ENCODE measurements at places on chromosomes 11 and 22.
A peak's percentile ranks its signal among the peaks of the same experiment; 100 is the strongest.

DNA sequence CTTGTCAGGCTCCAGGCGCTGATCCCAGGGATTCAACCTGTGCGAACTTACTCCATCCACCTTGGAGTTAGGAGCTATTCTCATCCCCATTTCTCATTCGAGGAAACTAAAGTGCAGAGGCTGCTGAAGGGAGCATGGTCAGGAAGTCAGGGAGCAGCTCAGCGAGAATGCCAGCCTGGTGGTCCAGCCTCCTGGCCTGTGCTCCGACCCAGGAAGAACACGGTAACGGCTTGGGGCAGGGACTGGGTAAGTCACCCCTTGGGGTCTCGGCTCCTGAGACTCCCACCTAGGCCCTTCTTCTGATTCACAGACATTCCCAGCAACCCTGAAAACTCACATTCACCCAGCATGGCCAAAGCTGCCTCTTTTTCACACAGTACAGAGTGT lies 132.8 kb downstream of the CRYBB2 start:
- DNase-seq = no peak

DNA sequence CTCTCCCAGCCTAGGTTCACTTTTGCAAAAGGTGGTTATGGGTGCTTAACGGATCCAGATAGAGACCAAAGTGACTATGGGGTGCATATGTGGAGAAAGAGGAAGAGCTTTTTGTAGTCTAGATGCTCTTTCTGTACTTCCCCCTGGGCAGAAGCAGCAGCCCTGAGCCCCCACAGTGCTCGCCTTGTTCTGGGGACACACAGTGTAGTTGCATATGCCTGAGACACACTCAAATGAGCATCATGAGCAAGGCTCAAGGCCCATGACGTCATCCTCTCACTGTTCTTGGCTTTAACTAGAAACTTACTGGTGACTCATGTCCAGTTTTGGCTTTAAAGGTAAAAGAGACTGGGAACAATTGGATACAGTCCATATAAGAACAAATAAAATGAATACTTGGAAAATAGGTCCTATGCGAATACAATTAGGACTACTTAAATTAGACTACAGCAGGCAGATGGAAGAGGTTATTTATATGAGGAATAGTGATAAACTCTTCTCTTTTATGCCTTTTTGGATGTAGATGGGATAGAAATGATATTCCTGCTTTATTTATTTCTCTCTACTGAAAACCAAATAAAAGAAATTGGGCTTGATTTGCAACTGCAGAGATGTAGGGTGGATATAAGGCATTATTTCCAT lies 20.1 kb upstream of the PEX26 start:
- DNase-seq = no peak

DNA sequence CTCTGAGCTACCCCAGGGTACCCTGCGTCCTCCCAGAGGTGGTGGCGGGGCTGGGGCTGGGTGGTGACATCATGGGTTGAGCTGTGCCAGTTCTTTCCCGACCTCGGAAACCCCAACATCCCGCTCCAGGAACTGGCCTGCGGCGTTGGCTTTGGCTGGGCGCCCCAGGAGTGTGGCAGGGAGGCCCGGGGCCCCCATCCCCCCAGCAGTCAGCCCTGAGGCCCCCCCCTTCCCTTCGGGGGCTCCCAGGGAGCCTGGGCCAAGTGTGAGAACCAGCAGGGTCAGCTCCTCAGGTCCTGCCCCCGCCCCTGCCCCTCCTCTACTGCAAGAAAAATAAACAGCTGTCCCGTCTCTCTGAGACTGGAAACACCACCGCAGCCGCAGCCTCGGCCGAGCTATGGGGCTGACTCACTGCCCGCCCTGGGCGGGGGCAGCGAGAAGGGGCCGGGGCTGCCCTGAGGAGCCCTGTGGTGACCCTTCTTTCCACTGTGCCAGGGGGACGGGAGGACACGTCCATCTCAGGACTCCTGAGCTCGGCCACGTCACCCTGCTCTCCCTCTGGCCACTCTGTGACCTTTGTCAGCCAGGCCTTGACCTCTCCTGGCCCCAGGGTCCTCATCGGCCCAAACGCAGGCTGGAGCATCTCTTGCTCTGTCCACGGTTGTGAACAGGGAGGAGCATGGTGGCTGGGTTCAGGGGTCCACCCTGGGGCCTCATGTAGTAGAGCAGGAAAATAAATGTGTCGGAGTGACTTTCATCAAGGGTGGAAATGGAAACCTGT lies 73.4 kb downstream of the WNT7B start:
- no peak for DNase-seq

- DNase-seq = no peak
Observed at GRCh38 chr22:32801537-32802236, at the start of gene TIMP3. TSS of gene TIMP3 (plus strand) at chr22:32801705. CDS start at chr22:32802002, 297 bp downstream.

DNA sequence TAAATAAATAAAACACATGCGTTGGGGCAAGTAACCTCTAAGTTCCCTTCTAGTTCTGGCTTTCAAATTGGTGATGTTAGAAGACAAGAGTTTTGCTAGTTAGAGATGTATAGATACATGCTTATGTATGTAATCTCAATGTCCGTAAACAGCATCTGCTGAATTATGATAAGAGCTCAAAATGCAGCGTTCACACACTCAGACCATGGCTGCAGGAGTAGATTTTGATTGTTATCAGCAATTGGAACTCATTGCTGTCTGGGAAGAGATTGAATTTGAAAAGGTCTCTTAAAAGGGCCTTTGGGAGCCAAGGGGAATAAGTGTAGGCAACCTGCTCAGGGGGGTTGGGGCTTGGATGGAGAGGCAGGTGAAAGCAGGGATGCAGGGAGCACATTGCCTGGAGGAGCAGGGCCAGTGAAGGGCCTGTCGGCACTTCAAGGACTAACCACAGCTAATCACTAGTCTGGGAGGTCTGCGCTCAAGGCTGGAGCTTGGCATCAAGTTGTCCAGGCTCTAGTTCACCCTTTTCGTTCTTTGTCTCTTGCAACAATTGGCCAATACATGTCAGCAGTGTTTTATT lies 2.7 kb upstream of the RAG1 start:
- DNase-seq = no peak

DNA sequence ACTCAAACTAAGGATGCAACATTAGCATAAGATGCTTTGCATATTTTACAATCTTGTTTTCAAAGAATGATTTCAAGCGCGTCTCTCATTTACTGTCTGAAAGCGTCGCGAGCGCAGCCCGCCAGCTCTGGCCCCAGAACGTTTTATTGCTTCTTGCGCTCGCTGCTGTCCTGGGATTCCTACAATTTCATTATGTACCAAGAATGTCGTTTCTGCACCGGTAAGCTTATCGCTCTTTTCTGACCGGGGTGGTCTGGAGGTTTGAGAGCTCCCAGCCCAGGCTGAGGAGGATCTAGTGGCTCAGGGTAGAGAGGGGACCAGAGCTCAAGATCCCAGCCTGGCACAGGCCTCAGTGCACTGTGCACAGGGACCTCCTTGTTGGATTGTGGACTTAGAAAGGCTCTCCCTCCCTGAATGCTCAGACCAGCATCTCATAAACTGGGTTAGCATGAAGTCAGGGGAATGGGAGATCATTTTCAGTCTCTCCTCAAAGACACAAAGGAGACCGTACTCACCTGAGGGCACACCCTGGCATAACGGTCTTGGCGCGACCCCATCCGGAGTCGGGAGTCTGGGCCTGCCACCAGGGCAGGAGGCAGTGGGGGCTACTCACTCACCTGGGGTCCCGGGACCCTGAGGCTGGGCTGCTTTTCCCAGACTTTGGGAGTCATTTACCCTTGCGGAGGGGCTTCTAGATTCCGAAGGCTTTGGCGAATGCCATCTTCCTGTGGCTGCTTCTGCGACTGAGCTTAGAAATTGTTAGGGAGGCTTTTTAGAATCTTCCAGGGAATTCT lies 817.4 kb downstream of the BRD1 start:
- DNase-seq = no peak

DNA sequence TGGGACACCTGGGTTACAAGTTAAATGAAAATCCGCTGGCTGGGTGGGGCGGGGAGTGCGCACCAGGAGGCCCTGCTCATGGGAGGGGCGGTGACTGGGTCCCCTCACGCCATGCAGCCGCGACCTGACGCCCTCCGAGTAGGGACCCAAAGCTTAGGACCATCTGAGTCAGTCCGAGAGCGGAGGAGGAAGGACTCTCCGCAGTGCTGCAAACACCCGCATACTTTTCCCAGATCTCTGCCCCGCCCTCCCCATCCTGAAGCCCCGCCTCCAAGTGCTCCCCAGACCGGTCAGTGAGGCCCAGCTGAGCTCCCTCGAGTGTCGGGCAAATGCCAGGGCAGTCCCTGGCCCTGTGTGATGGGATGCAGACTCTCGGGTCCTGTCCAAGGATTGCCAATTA lies 6.6 kb upstream of the FLI1 start:
- no peak for DNase-seq

DNA sequence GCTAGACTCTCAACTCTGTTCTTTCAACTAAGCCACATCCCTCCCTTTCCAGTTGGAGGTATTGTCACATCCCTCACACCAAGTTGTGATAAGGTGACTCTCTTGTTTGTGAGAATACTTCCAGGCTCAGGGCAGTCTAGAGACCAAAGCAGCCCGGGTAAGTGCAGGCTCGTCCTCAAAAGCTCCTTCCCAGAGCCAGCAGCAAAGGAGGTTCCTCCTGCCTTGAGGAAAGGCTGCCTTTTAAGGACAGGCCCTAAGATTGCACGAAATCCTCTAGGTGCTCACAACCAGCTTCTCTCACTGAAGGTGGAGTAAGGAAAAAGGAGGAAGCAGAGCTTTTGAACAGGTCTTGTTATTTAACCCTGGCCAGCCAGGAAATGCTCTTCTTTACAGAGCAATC lies 53.4 kb downstream of the SMCO4 start:
- no peak for DNase-seq

- DNase-seq = no peak
Observed at GRCh38 chr11:95498722-95499425, 267.9 kb upstream of the SESN3 start.

DNA sequence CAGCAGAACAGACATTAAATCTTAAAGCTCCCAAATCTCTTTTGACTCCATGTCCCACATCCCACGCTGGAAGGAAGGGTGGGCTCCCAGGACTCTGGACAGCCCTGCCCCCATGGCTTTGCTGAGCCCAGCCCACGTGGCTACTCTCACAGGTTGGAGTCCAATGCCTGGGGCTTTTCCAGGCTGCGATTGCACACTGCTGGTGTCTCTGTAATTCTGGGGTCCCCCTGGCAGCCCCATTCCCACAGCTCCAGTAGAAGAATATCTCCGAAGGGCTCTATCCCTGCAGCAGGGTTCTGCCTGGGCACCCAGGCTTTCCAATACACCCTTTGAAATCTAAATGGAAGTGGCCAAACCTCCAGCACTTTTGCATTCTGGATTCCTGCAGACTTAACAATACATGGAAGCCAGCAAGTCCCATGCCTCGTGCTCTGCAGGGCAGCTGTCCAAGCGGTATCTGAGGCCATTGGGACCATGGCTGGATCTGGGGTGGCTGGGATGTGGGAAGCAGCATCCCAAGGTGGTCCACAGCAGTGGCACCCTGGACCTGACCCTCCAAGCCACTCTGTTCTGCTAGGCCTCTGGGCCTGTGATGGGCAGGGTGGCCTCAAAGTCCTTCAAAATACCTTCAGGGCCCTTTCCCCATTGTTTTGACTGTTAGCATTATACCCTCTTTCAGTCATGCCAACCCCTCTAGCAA lies 47.9 kb upstream of the TH start:
- DNase-seq = no peak

DNA sequence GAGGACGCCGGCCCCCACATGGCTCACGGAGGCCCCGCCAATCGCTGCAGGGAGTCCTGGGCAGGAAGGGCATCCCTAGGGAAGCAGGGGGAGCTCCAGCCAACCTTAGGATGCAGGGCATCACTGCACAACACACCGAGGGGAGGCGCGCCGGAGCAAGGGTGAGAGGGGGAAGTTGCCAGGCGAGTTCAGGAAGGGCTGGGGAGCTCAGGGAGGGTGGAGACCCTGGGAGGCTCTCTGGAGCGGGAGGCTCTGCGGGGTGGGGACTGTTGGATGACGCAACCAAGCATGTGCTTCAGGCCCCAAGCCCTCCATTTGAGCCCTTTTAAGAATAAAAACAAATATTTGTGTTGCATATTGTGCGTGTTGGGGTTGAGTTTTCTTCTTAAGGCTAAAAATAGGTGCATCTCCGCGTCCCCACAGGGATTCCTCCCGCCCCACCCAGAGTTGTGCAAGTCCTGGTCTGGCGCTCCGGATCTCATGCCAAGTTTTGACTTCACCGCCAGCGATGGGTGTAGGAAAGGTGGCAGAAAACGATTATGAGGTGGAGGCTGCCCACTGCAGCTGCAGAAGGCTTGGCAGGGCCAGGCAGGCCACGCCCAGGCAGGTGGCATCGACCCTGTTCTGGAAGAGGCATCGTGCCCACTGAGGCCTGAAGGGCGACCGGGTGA lies 65.2 kb downstream of the WNT7B start:
- DNase-seq = peak; percentile 86

DNA sequence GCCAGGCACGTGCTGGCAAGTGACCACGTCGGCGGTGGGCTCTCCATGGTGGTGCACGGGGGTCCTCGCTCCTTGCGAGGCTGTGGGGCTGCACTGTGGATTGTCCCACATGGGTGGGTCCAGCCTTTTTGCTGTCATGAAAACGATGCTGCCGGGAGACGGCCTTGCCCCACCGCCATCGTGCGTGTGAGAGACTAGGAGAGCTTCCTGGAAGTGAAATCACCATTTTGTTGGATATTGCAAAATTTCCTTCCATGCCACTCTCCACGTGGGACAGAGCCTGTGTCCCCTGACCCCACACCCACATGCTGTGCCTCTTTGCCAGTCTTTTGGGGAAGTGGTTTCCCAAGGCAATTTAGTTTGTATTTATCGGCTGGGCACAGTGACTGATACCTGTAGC lies 18.2 kb upstream of the GRAMD4 start:
- DNase-seq = no peak

DNA sequence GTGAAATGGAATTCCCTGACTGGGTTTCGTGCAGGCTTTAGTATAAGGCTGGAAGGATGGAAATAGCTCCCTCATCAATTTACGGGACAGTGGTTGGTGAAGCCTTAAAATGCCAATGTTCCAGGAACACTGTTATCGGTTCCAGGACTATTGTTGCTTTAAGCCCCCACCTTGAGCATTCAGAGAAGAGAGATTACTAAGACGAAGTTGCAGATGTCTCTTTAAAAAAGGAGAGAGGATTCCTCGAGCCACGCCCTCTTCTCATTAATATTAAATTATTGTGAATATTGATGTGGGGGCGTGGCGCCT lies 195 bp upstream of the CREB3L1 start:
- DNase-seq = no peak

DNA sequence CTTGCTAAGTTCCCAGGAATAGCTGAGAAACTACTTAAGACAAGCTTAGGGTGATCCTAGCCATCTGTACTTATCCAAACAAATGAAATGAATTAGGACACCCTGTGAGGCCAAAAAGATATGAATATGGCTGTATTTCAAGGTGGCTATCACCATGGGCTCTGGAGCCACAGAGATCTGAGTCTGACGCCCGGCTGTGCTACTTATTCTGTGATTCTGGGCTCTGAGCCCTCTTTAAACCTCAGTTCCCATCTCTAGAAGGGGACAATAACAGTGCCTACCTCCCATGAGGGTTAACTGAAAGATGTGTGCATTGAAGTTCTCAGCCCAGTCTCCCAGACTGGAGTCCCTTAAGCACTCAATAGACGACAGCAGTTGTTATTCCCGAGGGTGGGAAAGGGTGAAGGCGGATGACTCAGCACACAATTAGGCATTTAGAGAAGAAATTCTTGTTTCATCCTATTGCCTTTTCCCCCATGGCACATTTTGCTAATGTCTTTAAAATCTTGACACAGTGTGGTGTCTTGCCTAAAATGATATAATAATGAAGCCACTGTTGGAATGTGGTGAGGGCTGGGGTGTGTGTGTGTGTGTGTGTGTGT lies 132.5 kb downstream of the ADAMTS15 start:
- DNase-seq = no peak

GRCh38 chr11:45379162-45379863 lies 93.2 kb upstream of the SYT13 start:
- DNase-seq = no peak

GRCh38 chr11:41989823-41990380 lies 530.5 kb upstream of the LRRC4C start:
- no peak for DNase-seq

- no peak for DNase-seq
Observed at GRCh38 chr11:35548925-35549561, 23.6 kb upstream of the PAMR1 start.

Data from DMS79 (cell line).